H1 (cell line): ENCODE measurements at places on chromosomes 11 and 22. TPM values are rescaled to one million over a fixed set of nuclear protein-coding genes. Genes with fewer than 3 reads are reported as not detected.
A peak's percentile ranks its signal among the peaks of the same experiment; 100 is the strongest.

DNA sequence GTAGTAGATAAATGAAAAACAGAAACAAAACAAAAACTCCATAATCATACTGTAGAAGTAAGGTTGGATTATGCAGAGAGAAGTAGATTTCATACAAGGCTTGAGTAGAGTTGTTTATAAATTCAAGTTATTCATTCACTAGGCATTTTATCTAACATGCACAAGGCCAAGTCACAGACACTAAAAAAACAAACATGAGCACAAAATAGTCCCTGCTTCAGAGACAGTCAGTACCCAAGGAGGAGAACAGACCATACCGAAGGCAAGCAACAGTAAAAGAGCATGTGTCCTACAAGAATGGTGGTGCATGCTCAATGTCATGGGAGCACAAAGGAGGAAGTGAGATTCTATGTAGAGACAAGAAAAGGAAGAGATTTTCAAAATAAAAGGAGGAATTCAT, 796.5 kb upstream of the LRRC4C start:
- no peak overlapping the region for H3K27ac ChIP-seq
- H3K4me1 ChIP-seq: no peaks in the 10 kb centered on the region
- no peak overlapping the region for H3K4me3 ChIP-seq
- H3K36me3 ChIP-seq: no peaks in the 10 kb centered on the region
- H3K27me3 ChIP-seq: no peaks in the 10 kb centered on the region
- DNase-seq: no peak

GRCh38 chr22:25197340-25197739, 2.3 kb upstream of the CRYBB3 start:
- no peak overlapping the region for H3K4me3 ChIP-seq
- no peaks in the 10 kb centered on the region for H3K27me3 ChIP-seq
- no peaks in the 10 kb centered on the region for H3K4me1 ChIP-seq

OR51A7 gene
- not detected in 2 replicates for total RNA-seq

GRCh38 chr22:41250127-41250526, 9.4 kb upstream of the CHADL start:
- no peaks in the 10 kb centered on the region for H3K4me1 ChIP-seq
- H3K36me3 ChIP-seq: peaks cover 78% of the 10 kb centered on the region
- no peak overlapping the region for H3K4me3 ChIP-seq
- H3K27me3 ChIP-seq: no peaks in the 10 kb centered on the region
- no peak overlapping the region for H3K27ac ChIP-seq
- no peak for DNase-seq

DNA sequence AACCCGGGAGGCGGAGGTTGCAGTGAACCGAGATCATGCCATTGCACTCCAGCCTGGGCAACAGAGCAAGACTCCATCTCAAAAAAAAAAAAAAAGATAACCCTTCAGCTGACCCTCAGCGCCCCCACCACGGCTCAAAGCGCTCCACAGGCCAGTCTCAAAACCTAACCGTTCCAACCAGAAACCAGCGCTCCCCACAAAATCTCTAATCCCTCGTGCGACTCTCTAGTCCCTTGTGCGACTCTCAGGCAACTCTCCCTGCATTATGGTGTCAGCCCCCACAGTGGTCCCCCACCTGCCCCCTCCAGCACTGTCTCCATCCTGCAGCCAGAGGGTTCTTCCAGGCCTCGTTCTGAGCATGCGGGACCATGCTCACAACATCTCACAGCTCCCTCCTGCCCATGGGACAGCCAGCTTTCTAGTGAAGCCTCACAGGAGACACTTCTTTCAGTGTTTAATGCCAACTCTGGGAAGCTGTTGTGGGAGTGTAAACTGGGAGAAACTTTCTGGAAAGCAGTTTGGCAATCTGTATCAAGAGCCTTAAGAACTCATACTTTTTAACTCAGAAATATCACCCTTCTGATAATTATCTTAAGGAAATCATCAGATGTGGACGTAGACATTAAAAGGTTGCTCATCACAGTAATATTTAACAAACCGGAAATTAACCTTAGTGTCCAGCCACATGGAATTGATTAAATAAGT, 4.2 kb upstream of the RASGRP2 start:
- no peak for DNase-seq
- no peak overlapping the region for H3K4me3 ChIP-seq
- no peaks in the 10 kb centered on the region for H3K36me3 ChIP-seq

PANX3 gene
- not detected in 2 replicates for total RNA-seq

- no peaks in the 10 kb centered on the region for H3K27me3 ChIP-seq
- no peaks in the 10 kb centered on the region for H3K4me1 ChIP-seq
- no peak overlapping the region for H3K4me3 ChIP-seq
- no peak for DNase-seq
- peaks cover 15% of the 10 kb centered on the region; the same call in 1 of the 2 replicates for H3K36me3 ChIP-seq
Measured at GRCh38 chr11:121554552-121554951, 101.8 kb upstream of the SORL1-AS1 start.

GRCh38 chr11:37978647-37979046, 1380.6 kb upstream of the RAG2 start:
- DNase-seq: no peak
- no peaks in the 10 kb centered on the region for H3K36me3 ChIP-seq
- H3K4me3 ChIP-seq: no peak overlapping the region
- no peaks in the 10 kb centered on the region for H3K27me3 ChIP-seq
- H3K27ac ChIP-seq: no peak overlapping the region
- no peaks in the 10 kb centered on the region for H3K4me1 ChIP-seq

DNA sequence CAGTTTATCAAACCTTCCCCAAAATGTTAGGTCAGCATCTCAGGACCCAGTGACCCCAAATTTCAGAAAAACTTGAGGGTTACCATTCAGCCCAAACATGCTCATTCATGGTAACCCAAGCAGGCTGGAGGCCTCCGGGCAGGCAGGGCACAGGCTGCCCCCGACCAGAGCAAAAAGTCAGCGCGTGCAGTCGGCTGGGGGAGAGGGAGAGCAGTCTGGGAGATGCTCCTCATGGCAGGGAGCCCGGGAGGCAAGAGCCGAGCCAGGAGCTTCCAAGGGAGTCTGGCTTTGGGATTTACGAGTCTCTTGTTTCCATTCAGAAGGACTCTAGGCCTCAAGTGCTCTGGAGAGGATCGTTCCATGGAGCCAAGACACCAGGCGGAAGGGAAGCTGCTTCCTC, 45.7 kb downstream of the RPUSD4 start:
- peaks cover 11% of the 10 kb centered on the region for H3K4me1 ChIP-seq
- no peaks in the 10 kb centered on the region; the same call in 1 of the 2 replicates for H3K27me3 ChIP-seq
- DNase-seq: no peak
- H3K4me3 ChIP-seq: no peak overlapping the region
- no peak overlapping the region for H3K27ac ChIP-seq

GRCh38 chr11:126124231-126124661, 61.6 kb upstream of the CDON start:
- no peaks in the 10 kb centered on the region for H3K27me3 ChIP-seq
- H3K36me3 ChIP-seq: no peaks in the 10 kb centered on the region
- H3K4me1 ChIP-seq: no peaks in the 10 kb centered on the region; the same call in 1 of the 2 replicates
- no peak overlapping the region for H3K4me3 ChIP-seq
- H3K27ac ChIP-seq: no peak overlapping the region

GRCh38 chr11:44564670-44565210, 723 bp upstream of the CD82 start:
- H3K36me3 ChIP-seq: no peaks in the 10 kb centered on the region
- peak overlapping the region; percentile 38 for H3K4me3 ChIP-seq
- no peak for DNase-seq

HOATZ gene
- not detected in 2 replicates for total RNA-seq

GRCh38 chr22:47130883-47131631, 368.6 kb downstream of the TBC1D22A start:
- H3K36me3 ChIP-seq: no peaks in the 10 kb centered on the region
- H3K27ac ChIP-seq: no peak overlapping the region
- DNase-seq: no peak
- H3K4me1 ChIP-seq: no peaks in the 10 kb centered on the region
- H3K4me3 ChIP-seq: no peak overlapping the region

FREY1 gene
- total RNA-seq: 1.1 TPM in 1 of 2 replicates, not detected in the other

TEAD1 gene
- total RNA-seq: 62.8 and 67.4 TPM in 2 replicates

- H3K27ac ChIP-seq: peak overlapping the region; percentile 39; the same call in 1 of the 2 replicates
- peak; percentile 17 for DNase-seq
- H3K36me3 ChIP-seq: no peaks in the 10 kb centered on the region
- peaks cover 7% of the 10 kb centered on the region for H3K4me1 ChIP-seq
- no peaks in the 10 kb centered on the region for H3K27me3 ChIP-seq
- peak overlapping the region; percentile 14; the same call in 1 of the 2 replicates for H3K4me3 ChIP-seq
Measured at GRCh38 chr22:29152045-29152953, 53.4 kb upstream of the EMID1 start.

C11orf42 gene
- total RNA-seq: not detected in 2 replicates

- DNase-seq: no peak
- H3K36me3 ChIP-seq: no peaks in the 10 kb centered on the region
- H3K27me3 ChIP-seq: no peaks in the 10 kb centered on the region
- H3K4me1 ChIP-seq: peaks cover 5% of the 10 kb centered on the region; the same call in 1 of the 2 replicates
- no peak overlapping the region for H3K27ac ChIP-seq
Measured at GRCh38 chr11:122103726-122104125, 12.3 kb downstream of the BLID start.

SSH3 gene
- 19.8 and 23.6 TPM in 2 replicates for total RNA-seq

- H3K27me3 ChIP-seq: no peaks in the 10 kb centered on the region
- no peak for DNase-seq
- no peak overlapping the region for H3K27ac ChIP-seq
- H3K4me3 ChIP-seq: no peak overlapping the region
- no peaks in the 10 kb centered on the region for H3K4me1 ChIP-seq
- H3K36me3 ChIP-seq: no peaks in the 10 kb centered on the region; the same call in 1 of the 2 replicates
Measured at GRCh38 chr11:46489656-46490560, 98.3 kb upstream of the CHRM4 start.

APOA1 gene
- total RNA-seq: 0.48 TPM in 1 of 2 replicates, not detected in the other

DNA sequence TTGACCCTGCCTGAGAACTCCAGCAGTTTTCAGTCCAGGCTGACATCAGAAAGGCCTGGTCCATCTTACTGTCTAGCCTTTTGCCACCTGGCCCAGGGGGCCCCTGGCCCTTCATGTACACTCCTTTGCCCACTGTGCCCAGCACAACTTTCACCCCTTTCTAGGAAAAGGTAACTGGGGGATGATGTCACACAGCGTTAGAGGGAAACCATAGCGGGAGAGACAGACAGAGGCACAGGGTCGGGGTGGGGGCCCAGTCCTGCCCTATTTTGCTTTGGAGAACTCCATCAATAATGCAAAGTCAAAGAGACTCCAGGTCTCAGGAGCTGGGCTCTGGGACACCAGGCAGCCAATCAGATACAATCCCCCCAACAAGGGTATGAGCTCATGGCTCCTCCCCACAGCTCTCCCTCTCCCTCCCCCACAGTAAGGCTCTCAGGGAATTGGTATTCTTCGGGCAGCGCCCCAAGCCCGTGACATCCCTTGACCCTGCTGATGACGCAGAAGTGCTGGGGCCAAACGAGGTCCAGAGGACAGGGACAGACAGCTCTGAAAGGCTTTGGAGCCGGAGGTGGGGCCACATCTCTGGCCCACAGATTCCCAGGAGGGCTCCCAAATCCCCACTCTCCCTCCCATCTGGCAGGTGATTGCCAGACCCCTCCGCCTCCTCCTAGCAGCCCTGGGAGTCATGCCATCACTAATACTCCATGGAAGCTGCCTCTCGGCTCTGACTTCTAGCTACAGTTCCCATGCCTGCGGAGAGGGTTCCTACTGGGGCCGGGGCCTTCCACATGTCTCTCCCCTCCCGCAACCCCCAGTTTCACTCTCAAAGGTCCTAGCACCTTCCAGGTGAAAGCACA, 5.9 kb downstream of the USP2 start:
- H3K4me1 ChIP-seq: peaks cover 45% of the 10 kb centered on the region
- H3K27ac ChIP-seq: 0 out of 2 replicates have a peak overlapping the region, but pooled peaks have one; percentile 11
- no peaks in the 10 kb centered on the region for H3K27me3 ChIP-seq
- no peaks in the 10 kb centered on the region for H3K36me3 ChIP-seq

DNA sequence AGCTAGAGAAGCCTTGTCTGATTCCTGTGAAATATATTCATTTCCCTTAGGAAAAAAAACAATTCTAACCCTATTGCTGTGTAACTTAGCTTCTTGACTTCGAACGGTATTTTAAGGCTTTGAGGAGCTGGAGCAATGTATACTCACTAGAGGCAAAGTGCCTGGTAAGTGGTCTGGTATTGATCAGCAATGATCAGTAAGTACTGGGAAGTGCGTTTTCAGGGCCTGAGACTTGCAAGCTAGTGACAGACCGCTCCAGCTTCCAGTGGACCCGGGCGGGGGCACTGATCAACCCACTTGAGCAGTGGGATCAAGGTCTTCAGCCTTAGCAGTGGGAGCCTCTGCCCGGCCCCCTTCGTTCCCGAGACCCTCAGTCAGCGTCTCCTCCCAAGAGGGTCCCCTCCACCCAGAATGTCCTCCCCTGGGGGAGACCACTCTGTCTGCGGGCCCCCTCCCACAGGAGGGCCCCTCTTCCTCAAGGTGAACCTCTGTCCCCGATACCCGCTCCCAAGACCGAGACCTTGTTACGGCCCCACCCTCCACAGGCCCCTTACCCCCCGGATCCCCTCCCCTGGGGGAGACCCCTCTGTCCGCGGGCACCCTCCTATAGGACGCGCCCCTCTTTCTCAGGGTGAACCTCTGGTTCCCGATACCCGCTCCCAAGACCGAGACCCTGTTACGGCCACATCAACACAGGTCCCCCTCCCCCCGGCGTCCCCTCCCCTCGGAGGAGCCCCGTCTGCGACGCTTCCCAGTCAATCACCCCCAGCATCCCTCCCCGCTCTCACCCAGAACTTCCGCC, 452 bp upstream of the ATXN10 start:
- no peaks in the 10 kb centered on the region for H3K27me3 ChIP-seq
- no peaks in the 10 kb centered on the region; the same call in 1 of the 2 replicates for H3K4me1 ChIP-seq
- H3K4me3 ChIP-seq: peak overlapping the region; percentile 88
- 0 out of 2 replicates have a peak overlapping the region, but pooled peaks have one; percentile 94 for H3K27ac ChIP-seq
- no peaks in the 10 kb centered on the region for H3K36me3 ChIP-seq

KRTAP5-11 gene
- not detected in 2 replicates for total RNA-seq

DNA sequence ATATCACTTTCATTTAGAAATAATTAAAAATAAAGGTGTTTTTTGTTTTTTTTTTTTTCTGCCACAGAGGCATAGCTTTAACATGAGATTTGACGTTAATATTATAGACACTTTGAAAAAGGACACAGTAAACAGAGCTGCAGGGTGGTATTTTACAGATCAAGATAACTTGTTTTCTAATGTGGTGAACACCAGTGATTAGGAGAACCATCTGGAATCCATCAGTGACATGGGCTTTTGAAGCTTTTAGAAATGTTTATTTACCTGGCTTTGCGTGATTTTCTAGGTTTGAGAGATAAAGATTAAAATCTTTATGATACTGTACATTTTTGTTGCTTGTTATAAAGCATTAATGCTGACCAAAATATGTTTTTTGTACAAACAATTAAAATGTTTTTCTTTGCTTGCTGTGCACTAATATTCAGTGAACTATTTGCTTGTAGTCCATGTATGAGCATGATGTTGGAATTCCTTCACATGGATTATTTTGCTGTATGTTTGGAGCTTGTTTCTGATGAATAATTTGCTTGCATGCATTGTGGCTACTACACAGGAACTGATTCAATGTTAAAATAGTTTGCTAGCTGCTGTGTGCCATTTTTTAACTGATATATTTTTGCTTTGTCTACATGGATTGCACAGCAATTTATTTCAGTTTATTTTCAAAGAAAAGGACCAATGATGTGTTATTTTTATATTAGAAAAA, 352.1 kb upstream of the NARS2 start:
- H3K27ac ChIP-seq: no peak overlapping the region
- H3K4me1 ChIP-seq: peaks cover 22% of the 10 kb centered on the region
- no peaks in the 10 kb centered on the region for H3K36me3 ChIP-seq
- H3K27me3 ChIP-seq: peaks cover 22% of the 10 kb centered on the region
